Naive thymus-derived CD8-positive, alpha-beta T cell (primary cell): ENCODE measurements at places on chromosomes 13 and 19. TPM values are rescaled to one million over a fixed set of nuclear protein-coding genes. Genes with fewer than 3 reads are reported as not detected.

The KIR2DL3 gene
- total RNA-seq: 0.23 TPM

GRCh38 chr19:54152878-54153524, 6.5 kb downstream of the LENG1 start:
- no peak for DNase-seq
- H3K4me3 ChIP-seq: peak overlapping the region; percentile 60
- H3K27me3 ChIP-seq: no peaks in the 10 kb centered on the region
- H3K4me1 ChIP-seq: peaks cover 30% of the 10 kb centered on the region
- peak overlapping the region; percentile 38 for H3K27ac ChIP-seq

The CEP89 gene
- 15.6 TPM for total RNA-seq

The KLC3 gene
- not detected for total RNA-seq

- peak overlapping the region; percentile 59 for H3K4me3 ChIP-seq
- H3K27ac ChIP-seq: no peak overlapping the region
- H3K4me1 ChIP-seq: peaks cover 22% of the 10 kb centered on the region
- DNase-seq: no peak
These were observed 4.9 kb downstream of the LYPD3 start for GRCh38 chr19:43460362-43461016.

The STAP2 gene
- total RNA-seq: 2.3 TPM

DNA sequence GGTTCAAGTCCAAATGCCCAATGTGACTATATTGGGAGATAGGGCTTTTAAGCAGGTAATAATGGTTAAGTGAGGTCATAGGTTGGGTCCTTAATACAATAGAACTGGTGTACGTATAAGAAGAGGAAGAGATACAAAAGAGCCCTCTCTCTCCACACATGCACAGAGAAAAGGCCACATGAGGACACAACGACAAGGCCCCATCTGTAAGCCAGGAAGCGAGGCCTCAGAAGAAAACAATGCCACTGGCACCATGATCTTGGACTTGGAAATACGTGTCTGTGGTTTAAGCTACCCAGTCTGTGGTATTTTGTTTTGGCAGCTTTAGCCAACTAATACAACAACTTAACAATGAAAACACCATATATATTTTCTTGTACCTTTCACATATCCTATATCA, 23.4 kb upstream of the RFC3 start:
- no peak overlapping the region for H3K27ac ChIP-seq
- no peaks in the 10 kb centered on the region for H3K36me3 ChIP-seq
- no peak for DNase-seq
- H3K4me1 ChIP-seq: no peaks in the 10 kb centered on the region
- no peak overlapping the region for H3K4me3 ChIP-seq

DNA sequence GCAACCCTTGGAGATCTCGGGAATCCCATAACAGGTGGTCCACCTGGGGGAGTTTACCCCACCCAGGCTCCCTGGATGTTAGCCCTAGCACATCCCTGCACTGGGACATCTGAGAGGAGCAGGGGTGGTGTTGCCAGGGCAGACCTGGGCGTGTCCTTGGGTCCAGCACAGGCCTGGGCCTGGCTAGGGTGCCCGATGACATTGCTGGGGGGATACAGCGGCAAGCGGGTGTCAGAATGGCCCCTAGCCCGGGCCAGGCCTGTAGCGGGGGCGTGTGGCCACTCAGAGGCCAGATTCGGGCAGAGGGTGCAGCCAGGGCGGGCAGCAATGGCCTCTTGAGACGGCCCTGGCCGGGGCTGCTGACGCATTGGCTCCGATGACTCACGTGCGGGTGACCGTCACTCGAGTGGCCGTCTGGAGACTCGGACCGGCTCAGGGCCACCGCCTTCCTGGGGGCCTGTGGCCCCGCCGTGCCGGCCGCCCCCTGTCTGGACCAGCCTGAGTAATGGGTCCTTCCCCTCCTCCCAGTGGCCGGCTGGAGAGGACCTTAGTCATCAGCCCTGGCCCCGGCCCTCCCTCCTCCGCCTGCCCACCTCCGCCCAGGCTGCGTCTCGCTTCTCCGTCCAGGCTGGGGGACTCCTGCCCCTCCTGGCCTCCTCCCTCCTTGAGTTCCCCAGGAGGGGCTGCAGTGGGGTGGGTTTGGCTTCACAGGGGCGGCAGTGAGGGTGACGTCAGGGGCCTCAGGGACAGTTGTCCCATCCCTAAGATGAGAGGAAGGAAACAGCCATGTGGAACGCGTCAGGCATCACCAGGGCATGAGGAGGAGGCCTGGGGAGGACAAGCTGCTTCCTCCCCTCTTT, 23.2 kb upstream of the CRTC1 start:
- no peaks in the 10 kb centered on the region for H3K36me3 ChIP-seq
- no peak overlapping the region for H3K4me3 ChIP-seq
- no peak for DNase-seq

DNA sequence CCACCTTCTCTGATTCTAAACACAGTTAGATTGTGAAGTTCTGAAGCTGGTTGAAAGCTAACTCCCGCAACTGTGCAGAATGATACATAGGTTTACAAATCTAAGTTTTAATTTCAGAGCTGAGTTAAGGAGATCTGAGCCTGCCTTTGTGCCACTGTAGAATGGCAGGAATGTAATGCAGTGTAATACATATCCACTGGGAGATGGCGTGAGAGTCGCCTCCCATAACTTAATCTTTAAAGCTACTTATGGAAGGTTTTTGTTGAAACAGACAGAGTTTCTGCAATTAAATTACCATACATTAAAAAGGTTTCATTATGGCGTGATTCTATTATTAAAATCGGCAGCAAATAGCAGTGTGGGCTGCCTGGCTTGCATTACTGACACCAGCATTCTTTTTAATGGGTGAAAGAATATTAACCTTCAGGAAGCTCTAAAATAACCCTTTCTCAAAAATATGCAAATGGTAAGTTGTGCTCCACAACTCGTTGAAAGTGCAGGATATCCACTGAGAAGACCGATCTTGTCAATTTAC, 257.4 kb downstream of the OLFM4 start:
- no peaks in the 10 kb centered on the region for H3K36me3 ChIP-seq
- H3K27ac ChIP-seq: no peak overlapping the region
- H3K4me1 ChIP-seq: no peaks in the 10 kb centered on the region
- H3K27me3 ChIP-seq: no peaks in the 10 kb centered on the region

The POSTN gene
- not detected for total RNA-seq

DNA sequence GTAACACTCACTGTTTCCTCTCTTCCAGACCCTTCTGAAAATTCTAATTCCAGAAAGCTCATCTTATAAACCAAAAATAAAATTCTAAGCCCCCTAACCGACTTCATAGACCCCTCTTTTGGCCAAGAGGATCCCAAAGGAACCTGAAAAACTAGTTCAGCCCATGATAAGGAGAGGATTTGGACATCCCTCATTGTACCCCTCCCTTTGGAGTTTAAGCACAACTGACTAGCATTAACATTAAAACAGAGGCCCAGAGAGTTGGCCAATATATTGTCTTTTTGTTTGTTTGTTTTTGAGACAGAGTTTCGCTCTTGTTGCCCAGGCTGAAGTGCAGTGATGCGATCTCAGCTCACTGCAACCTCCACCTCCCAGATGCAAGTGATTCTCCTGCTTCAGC, 34.2 kb upstream of the MUC16 start:
- peaks cover 32% of the 10 kb centered on the region for H3K27me3 ChIP-seq
- no peaks in the 10 kb centered on the region for H3K4me1 ChIP-seq
- H3K36me3 ChIP-seq: no peaks in the 10 kb centered on the region
- DNase-seq: no peak
- H3K4me3 ChIP-seq: no peak overlapping the region
- no peak overlapping the region for H3K27ac ChIP-seq

The HS6ST3 gene
- not detected for total RNA-seq

DNA sequence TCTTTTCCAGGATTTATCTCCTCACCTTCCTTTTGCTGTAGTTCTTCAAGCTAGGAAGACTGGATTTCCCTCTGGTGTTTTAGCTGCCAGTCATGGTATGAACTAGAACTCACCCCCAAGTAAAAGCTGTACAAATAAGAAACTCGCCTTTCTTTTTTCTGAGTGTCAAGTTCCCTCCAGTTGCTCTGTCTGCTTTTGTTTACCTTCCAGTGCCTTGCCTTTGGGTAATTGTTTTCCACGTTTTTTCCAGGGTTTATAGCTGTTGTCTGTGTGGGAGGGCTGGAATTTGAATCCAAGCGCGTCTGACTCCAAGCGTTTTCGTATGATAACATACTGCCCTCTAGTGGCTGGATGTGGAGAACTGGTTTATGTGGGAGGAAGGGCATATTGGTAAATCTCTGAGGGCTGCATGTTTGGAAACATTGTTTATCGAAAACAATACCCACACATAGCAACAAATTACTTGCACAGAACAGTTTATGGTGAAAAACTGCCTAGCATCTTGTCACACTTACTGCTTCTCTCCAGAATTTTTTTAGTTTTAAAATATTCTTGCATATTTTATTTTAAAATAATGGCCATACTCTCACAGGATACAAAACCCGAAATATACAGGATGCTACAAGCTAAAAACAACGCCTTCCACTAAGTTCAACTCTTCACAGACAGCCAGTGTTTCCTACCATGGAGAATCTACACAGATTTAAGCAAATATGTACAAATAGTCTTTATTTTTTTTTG, 19.2 kb downstream of the RCN3 start:
- DNase-seq: peak; percentile 68
- no peaks in the 10 kb centered on the region for H3K27me3 ChIP-seq
- H3K4me1 ChIP-seq: peaks cover 58% of the 10 kb centered on the region
- H3K27ac ChIP-seq: peak overlapping the region; percentile 82

DNA sequence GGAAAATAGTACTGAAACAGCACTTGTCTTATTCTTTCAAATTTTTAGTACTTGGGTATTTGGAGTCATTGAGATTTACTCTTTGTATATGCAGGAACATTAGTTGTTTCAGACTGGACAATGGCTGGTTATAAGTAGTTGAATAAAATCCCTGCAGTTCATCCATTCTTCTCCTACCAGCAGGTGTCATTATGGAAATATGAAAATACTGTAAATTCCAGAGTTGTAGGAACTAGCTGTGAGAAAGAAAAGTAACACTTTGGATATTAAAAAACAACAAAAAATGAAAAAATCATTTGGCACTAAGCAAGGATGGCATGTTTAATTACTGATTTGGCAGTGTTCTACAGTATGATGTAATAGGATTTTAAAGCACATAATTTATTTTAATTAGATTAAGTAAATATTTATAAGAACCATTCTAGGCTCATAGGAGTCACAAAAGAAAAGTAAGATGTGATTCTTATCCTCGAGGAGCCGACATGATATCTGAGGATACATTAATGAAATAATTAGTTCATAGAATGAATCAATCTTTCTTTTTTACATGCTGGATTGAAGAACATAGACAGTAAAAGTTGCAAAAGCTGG, 155.3 kb downstream of the KCNRG start:
- H3K36me3 ChIP-seq: no peaks in the 10 kb centered on the region
- H3K4me1 ChIP-seq: no peaks in the 10 kb centered on the region
- no peak for DNase-seq
- H3K4me3 ChIP-seq: no peak overlapping the region

DNA sequence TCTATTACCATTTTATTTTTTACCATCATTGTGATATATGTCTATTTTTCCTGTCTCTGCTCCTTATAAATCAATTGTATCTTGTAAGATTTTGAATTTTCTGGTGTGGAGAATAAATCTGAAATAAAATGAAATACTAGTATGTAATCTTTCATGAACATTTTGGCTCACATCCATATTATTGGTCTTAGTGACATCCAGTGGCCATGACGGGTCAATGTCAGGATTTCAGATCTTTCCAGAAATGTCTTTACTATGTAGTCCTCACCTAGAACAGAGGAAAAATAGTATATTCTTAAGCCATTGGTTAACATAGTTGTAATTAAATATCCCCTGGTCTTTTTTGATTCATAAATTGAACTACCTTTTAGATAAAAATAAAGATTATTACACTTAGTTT, 109.8 kb upstream of the GPC6 start:
- no peaks in the 10 kb centered on the region for H3K4me1 ChIP-seq
- no peak for DNase-seq
- H3K27me3 ChIP-seq: no peaks in the 10 kb centered on the region
- H3K27ac ChIP-seq: no peak overlapping the region

The DENND1C gene
- 105 TPM for total RNA-seq

DNA sequence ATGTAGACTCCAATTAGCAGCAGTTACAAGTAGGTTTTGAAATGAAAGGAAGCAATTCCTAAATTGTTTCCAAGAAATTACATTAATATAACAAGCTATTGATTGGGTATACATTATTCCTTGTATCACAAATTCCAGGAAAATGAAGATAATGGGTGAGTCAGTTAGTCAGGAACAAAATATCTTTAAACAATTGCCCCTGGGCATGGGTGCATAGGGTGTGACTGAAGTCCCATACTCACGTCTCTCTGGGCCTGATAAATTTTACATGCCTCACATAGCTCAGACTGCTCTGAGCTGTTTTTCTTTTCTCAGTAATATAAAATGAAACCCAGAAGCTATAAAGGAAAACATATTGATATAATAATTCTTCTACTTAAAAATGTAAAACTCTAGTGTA, 87.8 kb downstream of the FNDC3A start:
- peaks cover 8% of the 10 kb centered on the region for H3K4me1 ChIP-seq
- DNase-seq: no peak
- H3K27me3 ChIP-seq: no peaks in the 10 kb centered on the region
- no peak overlapping the region for H3K4me3 ChIP-seq
- peaks cover 10% of the 10 kb centered on the region for H3K36me3 ChIP-seq

The STOML3 gene
- total RNA-seq: not detected

The GPR4 gene
- total RNA-seq: not detected

The NECTIN2 gene
- 0.42 TPM for total RNA-seq

GRCh38 chr13:21688056-21688455, 17.2 kb downstream of the FGF9 start:
- no peak overlapping the region for H3K4me3 ChIP-seq
- DNase-seq: no peak
- H3K27me3 ChIP-seq: no peaks in the 10 kb centered on the region
- H3K27ac ChIP-seq: no peak overlapping the region
- no peaks in the 10 kb centered on the region for H3K36me3 ChIP-seq

- no peaks in the 10 kb centered on the region for H3K27me3 ChIP-seq
- H3K27ac ChIP-seq: no peak overlapping the region
- no peak overlapping the region for H3K4me3 ChIP-seq
These were observed 1718.7 kb downstream of the EFNB2 start for GRCh38 chr13:104816726-104817125.
